ENCODE measurements at places on chromosomes 3 and 15.

DNA sequence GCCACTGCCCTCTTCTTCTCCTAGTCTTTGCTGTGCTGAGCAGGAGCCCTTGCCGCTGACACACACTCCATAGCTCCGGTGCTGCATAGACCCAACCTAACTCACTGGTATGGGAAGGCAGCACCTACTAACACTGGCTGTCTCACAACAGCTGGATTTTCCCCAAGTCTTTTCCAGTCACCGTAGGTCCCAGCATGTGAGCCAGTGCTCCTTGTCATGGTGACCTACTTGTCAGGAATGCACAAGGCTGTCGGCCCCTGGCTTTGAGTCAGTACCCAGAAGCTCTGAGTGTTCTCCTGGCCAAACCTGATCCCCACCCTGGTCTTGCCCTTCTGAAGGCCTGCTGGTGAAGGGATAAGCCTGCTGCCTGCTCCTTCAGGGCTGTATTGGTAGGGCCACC lies 25.7 kb downstream of the AMOTL2 start:
- no peak for DNase-seq

GRCh38 chr3:143825513-143825912 lies 22.8 kb downstream of the SLC9A9 start:
- no peak for DNase-seq

DNA sequence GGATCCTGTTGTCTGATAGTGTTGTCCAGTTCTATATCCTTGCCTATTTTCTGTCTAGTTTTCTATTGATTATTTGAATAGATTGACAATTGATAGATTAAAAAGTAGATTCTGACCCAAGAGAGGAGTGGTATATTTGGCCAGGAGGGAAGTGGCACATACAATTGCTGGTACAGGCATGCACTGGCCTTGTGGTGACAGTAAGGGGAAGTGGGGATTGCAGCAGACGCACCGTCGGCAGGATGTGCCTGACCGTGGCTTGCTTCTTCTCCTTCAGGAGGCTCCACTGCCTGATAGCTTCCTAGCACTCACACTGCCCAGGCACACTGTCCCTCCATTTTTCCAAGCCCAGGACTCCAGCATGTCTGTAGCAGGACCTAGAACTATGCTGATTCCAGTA lies 10.5 kb downstream of the GABRG3 start:
- no peak for DNase-seq

DNA sequence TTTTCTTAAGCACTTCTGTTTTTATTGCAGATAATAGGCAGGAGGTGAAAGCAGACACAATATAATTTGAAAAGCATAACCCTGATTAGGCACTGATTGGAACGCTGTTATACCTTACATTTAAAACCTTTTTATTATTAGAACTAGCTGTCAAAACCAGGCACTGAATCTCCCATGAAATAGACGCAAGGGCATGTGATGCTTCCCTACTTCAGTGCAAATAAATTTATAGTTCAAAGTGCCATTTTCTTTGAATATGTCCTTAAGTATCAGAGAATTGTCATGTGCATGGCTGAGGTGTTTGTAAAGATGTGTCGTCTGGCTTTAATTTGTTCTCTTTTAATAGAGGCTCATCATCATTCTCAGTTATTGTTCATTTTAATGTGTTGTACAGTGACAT lies 386.0 kb downstream of the NR2F2 start:
- DNase-seq: no peak

DNA sequence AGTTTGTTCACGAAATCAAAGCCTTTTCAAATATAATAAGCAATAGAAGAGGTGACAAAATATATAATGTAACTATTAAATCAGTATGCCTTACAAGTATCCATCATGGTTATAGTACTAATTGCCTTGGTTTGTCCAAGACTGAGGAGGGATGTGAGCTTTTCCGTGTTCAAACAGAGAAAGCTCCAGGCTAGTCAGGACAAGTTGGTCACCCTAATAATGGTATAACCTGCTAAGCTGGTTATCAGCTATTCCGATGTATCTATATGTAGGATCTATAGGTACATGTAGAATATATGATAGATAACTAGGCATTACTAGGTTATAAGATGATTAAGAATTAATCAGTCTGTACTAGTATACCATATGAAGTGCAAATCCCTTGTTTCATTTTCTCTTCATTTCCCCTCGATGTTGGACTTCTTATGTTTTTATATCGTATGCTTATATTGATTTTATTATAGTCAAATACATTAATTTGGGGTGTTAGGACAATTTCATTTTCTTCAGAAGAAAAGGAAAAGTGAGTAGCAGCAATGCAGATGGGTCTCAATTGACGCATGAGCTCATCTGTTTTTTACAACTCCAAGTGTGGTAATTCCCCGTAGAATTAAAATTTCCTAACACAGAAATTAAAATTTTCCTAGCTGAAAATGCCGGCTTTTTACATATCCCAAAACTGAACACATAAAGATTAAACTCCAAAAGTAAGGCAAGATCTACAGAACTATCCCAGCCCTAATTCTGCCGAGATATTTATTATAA lies 419.1 kb downstream of the TIGIT start:
- DNase-seq: no peak

DNA sequence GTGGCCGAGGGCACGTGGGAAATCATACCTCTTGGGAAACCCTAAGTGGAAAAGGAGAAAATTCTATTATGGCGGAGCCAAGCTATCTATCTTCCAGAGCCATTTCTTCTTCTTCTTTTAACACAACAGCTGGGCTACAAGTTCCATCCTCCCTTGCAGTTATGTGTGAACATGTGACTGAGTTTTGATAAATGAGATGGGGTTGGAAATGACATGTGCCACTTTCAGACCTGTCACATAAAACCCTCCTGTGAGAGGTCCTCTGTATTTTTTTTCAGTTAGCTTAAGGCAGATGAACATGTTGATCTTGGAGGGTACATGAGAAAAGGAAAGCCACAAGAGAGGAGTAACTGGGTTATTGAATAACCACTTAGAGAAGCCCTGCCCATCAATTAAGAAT lies 47.9 kb downstream of the AGBL1 start:
- DNase-seq: no peak

Measured in GM10248 (cell line).